Left ventricle myocardium inferior (tissue), 1 donor: ENCODE measurements at places on chromosomes 16 and 17. TPM values are rescaled to one million over a fixed set of nuclear protein-coding genes. Genes with fewer than 3 reads are reported as not detected.

Gene CASKIN2
- 34.3 TPM for total RNA-seq

Gene SMPD3
- total RNA-seq, result 0.16 TPM

Gene NPIPA5
- total RNA-seq, result 5.7 TPM

Gene NPIPB8
- not detected for total RNA-seq

Gene RNF227
- 1.0 TPM for total RNA-seq

Gene KRTAP4-5
- not detected for total RNA-seq

Gene CES5A
- total RNA-seq, result not detected

Gene IL21R
- total RNA-seq, result 0.05 TPM

Gene MT1A
- total RNA-seq, result 1.2 TPM

Gene GJC1
- 18.8 TPM for total RNA-seq

Gene C17orf67
- 1.1 TPM for total RNA-seq

Gene ERCC4
- 8.2 TPM for total RNA-seq

Gene KRT24
- total RNA-seq, result not detected

GRCh38 chr17:73142872-73143381, 21.9 kb upstream of the SSTR2 start:
- peaks cover 35% of the 10 kb centered on the region for H3K27me3 ChIP-seq
- H3K27ac ChIP-seq, result peak overlapping the region; percentile 30
- H3K36me3 ChIP-seq, result no peaks in the 10 kb centered on the region

- peak overlapping the region; percentile 76 for H3K27ac ChIP-seq
- H3K4me1 ChIP-seq, result peaks cover 34% of the 10 kb centered on the region
- no peak for DNase-seq
- no peaks in the 10 kb centered on the region for H3K27me3 ChIP-seq
Observed at GRCh38 chr16:56269281-56269680, 78.0 kb downstream of the GNAO1 start.

DNA sequence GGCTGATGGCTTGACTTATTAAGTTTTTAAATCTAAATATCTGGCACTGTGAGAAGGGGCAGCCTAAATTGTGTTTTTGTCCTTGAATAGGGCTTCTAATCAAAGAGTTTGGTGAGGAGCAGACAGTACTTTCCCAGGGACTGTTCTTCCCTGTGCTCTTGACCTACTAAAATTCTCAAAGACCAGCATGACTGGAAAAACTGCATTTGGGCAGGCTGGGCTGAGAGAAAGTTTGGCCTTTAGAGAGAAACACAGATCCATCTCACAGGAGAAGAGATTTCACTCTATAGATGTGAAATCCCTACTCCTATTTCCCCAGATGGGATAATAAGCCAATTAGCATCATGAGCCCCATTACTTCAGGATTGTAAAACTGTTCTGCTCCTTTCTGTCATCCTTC, 7.3 kb downstream of the PCTP start:
- H3K27me3 ChIP-seq, result no peaks in the 10 kb centered on the region
- H3K36me3 ChIP-seq, result peaks cover 12% of the 10 kb centered on the region
- no peak for DNase-seq
- H3K4me3 ChIP-seq, result no peak overlapping the region
- no peak overlapping the region for H3K27ac ChIP-seq

DNA sequence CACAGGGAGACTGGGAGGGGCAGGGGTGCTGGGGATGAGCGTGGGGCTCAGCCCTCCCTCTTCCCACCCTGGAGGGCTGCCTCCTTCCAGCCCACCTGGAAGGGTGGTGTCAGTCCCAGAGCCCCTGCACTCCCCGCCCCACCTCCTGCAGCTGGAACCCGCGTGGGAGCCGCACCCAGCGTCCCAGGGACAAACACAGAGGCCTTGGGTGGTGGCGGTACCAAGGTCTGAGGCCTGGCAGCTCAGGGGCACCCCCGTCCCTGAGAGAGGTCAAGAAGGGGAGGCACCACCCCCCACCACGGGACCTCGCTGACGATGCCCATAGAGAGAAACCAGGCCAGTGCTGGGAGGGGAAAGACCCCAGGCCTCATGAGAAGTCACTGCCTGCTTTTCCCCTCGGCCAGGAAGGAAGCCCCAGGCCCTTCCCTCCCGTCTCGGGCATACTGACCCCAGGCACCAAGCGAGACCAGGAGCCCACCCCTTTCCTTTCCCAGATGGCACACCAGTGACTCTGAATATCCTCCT, 4.1 kb downstream of the HS3ST6 start:
- no peak for DNase-seq
- H3K27ac ChIP-seq, result no peak overlapping the region
- H3K4me3 ChIP-seq, result no peak overlapping the region
- peaks cover 90% of the 10 kb centered on the region for H3K27me3 ChIP-seq
- H3K36me3 ChIP-seq, result no peaks in the 10 kb centered on the region

DNA sequence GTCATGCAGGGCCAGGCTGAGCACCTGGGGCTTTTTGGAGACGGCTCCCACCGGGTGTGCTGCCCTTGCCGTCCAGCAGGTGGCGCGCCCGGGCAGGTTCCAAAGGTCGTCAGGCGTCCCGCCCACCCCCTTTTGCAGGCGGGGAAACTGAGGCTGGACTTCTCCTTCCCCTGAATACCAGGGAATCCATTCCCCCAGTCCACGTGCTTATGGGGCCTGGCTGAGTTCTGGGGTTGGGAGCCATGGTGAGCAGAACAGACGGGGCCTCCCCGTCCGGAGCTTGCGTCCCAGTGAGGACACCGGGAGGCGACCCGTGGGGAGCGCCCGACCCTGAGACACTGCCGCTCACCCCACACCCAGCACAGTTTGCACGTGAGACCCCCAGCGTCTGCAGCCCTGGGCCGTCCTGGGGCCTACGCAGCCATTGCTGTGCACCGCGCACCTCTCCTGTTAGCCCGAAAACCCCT, 51.8 kb upstream of the JPH3 start:
- peaks cover 3% of the 10 kb centered on the region for H3K4me1 ChIP-seq
- no peak overlapping the region for H3K27ac ChIP-seq
- H3K27me3 ChIP-seq, result peaks cover 62% of the 10 kb centered on the region

- H3K27ac ChIP-seq, result no peak overlapping the region
- H3K4me1 ChIP-seq, result peaks cover 1% of the 10 kb centered on the region
- no peak overlapping the region for H3K4me3 ChIP-seq
- no peaks in the 10 kb centered on the region for H3K36me3 ChIP-seq
Observed at GRCh38 chr16:64392456-64392855, 729.4 kb downstream of the CDH11 start.

DNA sequence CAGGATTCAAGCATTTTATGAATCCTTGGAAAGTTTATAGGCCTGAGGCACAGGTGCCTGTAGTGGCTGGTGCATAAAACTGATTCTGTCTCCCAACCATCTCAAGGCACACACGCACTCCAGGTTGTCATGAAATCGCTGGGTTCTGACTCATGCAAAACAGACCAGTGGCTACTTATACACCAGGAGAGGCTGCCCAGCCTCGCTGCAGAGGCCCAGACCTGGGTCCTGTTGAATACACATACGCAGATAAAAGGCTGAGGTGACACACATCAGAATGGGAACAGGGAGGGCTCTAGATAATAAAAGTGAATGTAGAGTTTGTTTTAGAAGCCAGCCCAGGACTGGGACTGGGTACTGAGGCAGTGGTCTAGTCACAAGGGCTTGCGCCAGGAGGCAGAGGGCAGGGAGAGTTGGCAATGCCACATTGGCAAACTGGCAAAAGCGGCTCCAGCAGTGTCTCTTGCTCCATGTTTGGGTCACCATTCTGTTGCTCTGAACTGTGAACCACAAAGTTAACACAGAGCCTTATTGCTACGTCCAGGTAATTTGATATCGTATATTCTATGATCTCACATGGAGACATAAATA, 13.6 kb downstream of the OR1D5 start:
- no peak for DNase-seq
- H3K27ac ChIP-seq, result no peak overlapping the region
- H3K4me3 ChIP-seq, result peak overlapping the region; percentile 80
- peaks cover 16% of the 10 kb centered on the region for H3K4me1 ChIP-seq
- H3K36me3 ChIP-seq, result no peaks in the 10 kb centered on the region
- no peaks in the 10 kb centered on the region for H3K27me3 ChIP-seq

DNA sequence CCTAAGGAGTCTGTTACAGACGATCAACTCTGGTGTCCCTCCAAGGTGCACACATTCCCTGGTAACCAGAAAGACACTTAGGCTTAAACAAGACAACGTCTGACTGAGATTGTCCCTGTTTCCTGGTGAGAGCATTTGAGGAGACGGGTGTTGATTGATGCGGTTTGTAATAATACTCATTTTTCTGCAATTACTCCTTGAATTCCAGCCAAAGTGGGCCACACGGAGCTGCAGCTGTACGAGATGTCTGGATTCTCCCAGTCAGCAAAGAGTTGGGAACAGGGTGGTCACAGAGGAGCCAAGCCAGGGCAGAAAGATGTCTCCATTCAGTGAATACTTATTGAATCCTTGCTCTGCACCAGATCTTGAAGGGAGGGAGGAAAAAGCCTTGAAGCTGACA, 30.9 kb upstream of the CES5A start:
- H3K27ac ChIP-seq, result no peak overlapping the region
- H3K36me3 ChIP-seq, result no peaks in the 10 kb centered on the region
- H3K4me1 ChIP-seq, result no peaks in the 10 kb centered on the region
- no peak for DNase-seq

GRCh38 chr17:64964796-64965195, 45.5 kb upstream of the LRRC37A3 start:
- no peaks in the 10 kb centered on the region for H3K36me3 ChIP-seq
- H3K4me3 ChIP-seq, result no peak overlapping the region
- no peaks in the 10 kb centered on the region for H3K27me3 ChIP-seq
- no peak overlapping the region for H3K27ac ChIP-seq
- peaks cover 25% of the 10 kb centered on the region for H3K4me1 ChIP-seq
- no peak for DNase-seq

DNA sequence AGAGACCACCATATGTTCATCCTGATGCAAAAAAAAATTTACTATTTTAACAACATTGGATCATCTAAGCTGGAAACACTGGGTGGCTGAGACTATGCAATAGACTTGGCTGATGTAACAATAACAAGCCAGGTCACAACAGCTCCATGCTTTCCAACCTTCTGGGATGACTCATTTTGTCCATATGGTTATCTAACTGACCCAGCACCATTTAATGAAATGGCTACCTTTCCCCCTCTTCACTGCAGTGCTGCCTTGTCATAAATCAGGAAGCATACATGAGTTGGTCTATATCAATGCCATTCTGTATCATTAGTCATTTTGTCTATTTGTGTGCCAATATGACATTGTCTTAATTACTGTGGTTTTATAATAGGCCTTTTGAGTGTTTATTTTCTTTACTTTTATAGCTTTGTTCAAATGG, 217.6 kb upstream of the KCNJ16 start:
- H3K36me3 ChIP-seq, result no peaks in the 10 kb centered on the region
- H3K27me3 ChIP-seq, result no peaks in the 10 kb centered on the region
- peaks cover 20% of the 10 kb centered on the region for H3K4me1 ChIP-seq
- no peak overlapping the region for H3K4me3 ChIP-seq
- no peak overlapping the region for H3K27ac ChIP-seq

- H3K4me3 ChIP-seq, result no peak overlapping the region
- H3K4me1 ChIP-seq, result no peaks in the 10 kb centered on the region
- H3K27me3 ChIP-seq, result peaks cover 99% of the 10 kb centered on the region
- no peaks in the 10 kb centered on the region for H3K36me3 ChIP-seq
- H3K27ac ChIP-seq, result no peak overlapping the region
- no peak for DNase-seq
Observed at GRCh38 chr17:47872019-47872650, 21.2 kb upstream of the SP6 start.

GRCh38 chr17:16419074-16419928, 3.9 kb downstream of the TRPV2 start:
- H3K36me3 ChIP-seq, result peaks cover 44% of the 10 kb centered on the region
- H3K4me1 ChIP-seq, result peaks cover 44% of the 10 kb centered on the region
- H3K4me3 ChIP-seq, result no peak overlapping the region
- H3K27me3 ChIP-seq, result no peaks in the 10 kb centered on the region

DNA sequence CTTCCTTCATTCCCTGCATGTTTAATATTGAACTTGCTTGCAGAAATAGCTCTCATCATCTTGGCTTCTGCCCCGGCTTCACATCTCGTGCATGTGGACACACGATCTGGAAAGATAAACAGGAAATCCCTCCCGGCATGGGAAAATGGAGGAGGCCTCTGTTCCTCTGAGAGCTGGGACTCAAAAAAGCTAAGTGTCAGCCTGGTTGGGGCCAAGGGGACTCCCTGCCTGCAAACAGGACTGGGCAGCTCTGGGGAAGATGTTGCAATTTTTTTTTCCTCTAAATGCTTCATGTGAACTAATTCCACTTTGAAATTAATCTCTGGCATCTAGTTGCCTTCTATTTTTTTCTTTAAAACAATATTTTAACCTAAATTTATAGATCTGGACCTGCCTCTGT, 24.8 kb downstream of the ITPRIPL2 start:
- DNase-seq, result peak; percentile 71
- H3K27me3 ChIP-seq, result peaks cover 9% of the 10 kb centered on the region
- no peak overlapping the region for H3K4me3 ChIP-seq
- peaks cover 54% of the 10 kb centered on the region for H3K4me1 ChIP-seq
- H3K36me3 ChIP-seq, result no peaks in the 10 kb centered on the region
- peak overlapping the region; percentile 63 for H3K27ac ChIP-seq

DNA sequence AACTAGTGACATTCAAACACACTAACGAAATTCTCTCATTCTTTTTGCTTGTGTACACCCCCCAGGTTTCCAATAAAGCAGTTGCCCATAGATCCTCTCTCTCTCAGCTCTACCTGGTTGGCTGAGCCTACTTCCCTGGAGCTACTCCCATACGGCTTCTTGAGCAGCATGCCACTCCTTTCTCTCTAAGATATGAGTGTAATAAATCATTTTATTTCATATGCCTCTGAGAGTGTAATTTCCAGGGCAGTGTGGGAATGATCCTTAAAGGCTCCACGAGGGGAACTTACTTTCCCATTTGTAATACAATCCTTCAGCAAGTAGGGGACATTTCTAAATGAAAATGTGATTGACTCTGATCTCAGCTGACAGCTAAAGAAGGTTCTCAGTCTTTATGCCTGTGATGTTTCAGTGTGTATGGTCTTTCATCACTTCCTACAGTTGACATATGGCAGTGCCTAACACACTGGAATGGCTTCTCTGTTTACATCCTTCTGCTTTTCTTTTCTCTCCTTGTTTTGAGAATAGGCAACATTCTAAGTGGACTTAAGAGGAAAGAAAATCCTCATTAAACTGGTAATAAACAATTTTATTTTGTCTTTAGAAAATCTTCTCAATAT, 1194.3 kb upstream of the CDH8 start:
- no peak overlapping the region for H3K4me3 ChIP-seq
- no peak for DNase-seq
- H3K27ac ChIP-seq, result no peak overlapping the region
- no peaks in the 10 kb centered on the region for H3K36me3 ChIP-seq

DNA sequence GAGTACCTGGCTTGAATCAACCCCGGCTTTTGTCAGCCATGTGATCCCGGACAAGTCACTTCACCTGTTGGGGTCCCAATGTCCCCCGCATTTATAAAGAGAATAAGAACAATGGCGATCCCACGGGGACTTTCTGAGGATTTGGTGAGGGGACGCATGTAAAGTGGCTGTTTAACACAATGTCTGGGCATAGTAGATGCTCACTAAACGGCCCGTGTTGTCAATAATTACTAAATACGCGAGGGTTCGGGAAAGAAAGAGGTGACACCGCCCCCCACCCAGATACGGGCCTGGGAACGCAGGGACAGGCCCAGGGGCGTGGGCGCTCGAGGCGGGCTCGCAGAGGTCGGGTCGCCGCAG, 1.8 kb downstream of the SYNGR3 start:
- DNase-seq, result no peak
- H3K4me3 ChIP-seq, result peak overlapping the region; percentile 66
- H3K27me3 ChIP-seq, result peaks cover 47% of the 10 kb centered on the region
- H3K36me3 ChIP-seq, result peaks cover 8% of the 10 kb centered on the region
